ENCODE measurements at places on chromosomes 3 and 15.

DNA sequence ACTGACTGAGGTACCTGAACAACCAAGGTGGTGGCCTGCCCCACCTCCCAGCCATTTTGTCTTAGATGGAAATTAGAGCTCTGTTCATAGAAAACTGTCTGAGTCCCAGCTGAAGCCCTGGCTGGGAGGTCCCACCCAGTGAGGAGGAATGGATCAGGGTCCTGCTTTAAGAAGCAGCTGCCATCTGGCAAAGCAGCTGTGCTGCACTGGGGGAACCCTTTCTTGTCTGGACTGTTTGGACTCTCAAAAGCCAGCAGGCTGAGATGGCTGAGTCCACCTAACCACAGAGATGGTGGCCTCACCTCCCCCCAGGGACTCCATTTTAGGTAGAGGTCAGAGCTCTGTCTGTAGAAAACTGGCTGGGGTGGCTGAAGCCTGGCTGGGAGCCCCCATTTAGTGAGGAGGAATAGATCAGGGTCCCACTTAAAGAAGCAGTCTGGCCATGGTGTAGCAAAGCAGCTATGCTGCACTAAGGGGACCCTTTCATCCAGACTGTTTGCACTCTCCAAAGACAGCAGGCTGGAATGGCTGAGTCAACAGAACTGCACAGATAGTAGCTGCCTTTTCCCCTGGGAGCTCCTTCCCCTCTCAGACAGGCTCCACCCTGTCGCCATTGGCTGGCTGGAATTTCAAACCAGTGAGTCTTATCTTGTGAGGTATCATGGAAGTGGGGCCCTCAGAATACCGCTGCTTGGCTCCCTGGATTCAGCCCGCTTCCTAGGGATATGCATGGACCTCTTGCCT lies 116.9 kb downstream of the EPHA6 start:
- DNase-seq, result no peak

DNA sequence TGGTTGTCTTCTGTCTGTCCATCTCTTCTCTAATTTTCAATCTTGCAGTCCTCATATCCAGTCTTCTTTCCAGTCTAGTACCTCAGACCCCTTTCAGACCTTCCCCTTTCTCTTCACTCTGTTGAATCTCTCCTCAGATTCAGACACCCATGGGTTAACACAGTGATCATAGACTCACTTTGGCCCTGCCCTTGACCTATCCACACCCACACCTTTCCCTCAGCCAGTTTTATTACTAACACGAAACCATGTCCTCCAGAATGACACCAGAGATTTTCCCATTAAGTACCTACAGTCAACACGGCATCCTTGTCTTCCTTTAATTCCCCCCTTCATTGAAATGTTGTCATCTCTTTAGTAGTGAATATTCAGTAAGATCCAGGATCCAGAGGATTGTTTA lies 74.5 kb upstream of the UBE2E2 start:
- no peak for DNase-seq

GRCh38 chr15:73745073-73745472 lies 8.1 kb downstream of the INSYN1 start:
- no peak for DNase-seq

- DNase-seq, result no peak
Observed at GRCh38 chr3:193589616-193590015, 3.4 kb upstream of the OPA1 start.

DNA sequence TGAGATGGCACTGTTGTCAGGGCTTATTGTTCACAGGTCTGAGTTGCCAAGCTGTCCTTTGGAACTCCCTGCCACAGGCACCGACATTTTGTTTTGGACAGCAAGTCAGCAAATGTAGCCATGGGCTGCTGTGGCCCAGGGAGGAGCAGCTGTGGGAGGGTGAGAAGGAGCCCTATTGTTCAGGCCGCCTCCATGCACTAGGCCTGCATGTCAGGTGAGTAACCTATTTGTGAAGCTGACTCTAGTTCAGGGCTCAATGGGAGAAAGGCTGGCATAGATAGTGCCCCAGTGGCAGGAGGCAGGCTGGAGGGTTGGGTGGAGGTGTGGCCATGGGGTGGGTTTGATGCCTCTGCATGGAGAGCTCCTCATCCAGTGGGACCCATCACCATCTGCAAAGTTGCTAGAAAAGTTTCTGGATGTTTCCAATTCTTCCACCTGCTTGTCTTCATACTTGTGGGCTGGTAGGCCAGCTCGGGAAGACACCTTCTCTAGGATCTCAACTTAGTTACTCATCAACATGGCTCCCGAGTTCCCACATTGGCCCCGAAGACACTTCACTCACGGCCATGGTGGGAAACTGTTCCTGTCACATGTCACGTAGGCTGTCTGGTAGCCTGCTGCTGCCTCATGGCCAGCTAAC lies 19.5 kb downstream of the AMOTL2 start:
- no peak for DNase-seq

GRCh38 chr3:69297501-69297900 lies 88.4 kb downstream of the FRMD4B start:
- no peak for DNase-seq

- no peak for DNase-seq
Observed at GRCh38 chr15:67085237-67085817, 19.9 kb downstream of the SMAD3 start.

- no peak for DNase-seq
Observed at GRCh38 chr15:63288342-63288741, 10.9 kb downstream of the APH1B start.

DNA sequence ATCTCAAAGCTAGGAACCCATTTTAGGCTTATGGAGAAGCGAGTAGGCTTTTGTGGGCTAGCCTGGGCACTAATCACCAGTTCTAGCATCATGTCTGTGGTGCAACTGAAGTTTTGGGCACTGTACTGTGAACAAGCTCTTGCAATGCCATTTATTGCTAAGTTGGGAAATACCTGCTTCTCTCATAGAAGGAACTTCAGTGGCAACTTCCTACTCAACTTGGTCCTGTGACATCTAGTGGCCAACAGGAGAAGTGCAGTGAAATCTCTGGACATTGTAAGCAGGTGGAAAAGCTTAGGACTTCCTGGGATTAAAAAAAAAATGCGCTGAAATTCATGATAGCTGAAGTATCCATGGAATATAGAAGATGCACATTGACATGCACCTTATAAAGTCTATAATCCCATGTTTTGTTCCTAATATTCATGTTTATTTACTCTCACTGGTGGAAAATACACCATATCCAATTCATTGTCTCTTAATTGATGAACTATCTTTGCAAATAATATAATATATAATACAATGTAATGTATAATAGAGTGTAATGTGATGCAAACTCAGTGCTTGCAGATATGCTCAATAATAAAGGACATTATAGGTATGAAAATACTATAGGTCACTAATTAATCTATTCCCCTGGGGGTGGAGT lies 6.5 kb upstream of the ALDH1A3 start:
- DNase-seq, result no peak

DNA sequence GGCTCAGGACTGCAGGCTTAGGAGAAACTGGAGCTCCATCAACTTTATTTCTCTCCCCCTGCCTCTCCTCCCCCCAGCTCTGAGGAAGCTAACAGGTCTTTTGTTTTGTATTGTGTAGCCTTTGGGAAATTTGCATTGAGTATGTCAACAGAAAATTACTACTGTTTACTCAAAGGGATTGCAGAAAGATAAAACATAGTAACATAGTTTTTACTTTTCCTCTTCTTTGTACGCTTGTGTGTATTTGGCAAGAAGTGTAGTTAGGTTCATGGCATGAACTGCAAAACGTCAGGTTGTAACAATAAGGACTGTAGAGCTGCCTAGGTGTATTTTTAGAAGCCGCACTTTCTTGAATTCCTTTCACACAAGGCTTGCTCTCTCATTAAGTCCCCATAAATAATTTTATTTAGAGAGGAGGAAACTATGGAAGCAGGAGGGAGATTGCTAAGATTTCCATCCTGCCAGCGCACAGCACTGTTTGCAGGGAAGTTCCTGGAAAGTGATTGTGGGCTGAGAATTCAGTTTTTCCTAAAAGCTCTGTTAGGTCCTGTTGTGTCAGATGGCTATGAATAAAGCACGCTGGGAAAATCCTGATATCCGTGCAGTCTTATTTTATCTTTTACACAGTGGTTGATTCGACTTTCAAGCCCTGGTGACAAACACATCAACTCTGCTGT lies 21.1 kb upstream of the SATB1 start:
- DNase-seq, result no peak

DNA sequence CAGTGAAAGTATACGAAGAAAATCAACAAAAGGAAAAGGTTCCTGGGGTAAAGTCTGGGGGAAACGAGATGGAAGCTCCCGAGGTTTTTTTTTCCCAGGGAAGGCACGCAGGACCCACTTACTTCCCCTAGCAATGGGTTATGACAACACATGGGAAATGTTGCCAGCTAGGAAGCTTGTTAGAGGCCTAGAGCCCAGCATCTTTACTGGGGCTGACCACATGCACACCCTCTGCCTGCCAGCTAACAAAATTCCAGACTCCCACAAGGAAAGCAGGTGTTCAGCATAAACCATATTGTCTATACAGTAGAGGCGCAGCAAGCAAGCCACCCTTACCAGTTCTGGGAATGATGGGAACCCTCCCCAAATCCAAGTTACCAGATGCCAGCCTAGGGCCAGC lies 258.8 kb upstream of the NR2E3 start:
- no peak for DNase-seq

GRCh38 chr3:123667784-123668183 lies 82.9 kb upstream of the HACD2 start:
- DNase-seq, result no peak

- no peak for DNase-seq
Observed at GRCh38 chr3:49148159-49148558, 15.3 kb upstream of the LAMB2 start.

- no peak for DNase-seq
Observed at GRCh38 chr15:72146934-72147333, 28.7 kb downstream of the SENP8 start.

- no peak for DNase-seq
Observed at GRCh38 chr15:70792171-70792573, 28.8 kb upstream of the UACA start.

GRCh38 chr3:72694398-72694797 lies 153.8 kb downstream of the SHQ1 start:
- DNase-seq, result no peak

- DNase-seq, result no peak
Observed at GRCh38 chr3:126029241-126029640, 54.7 kb downstream of the SLC41A3 start.

DNA sequence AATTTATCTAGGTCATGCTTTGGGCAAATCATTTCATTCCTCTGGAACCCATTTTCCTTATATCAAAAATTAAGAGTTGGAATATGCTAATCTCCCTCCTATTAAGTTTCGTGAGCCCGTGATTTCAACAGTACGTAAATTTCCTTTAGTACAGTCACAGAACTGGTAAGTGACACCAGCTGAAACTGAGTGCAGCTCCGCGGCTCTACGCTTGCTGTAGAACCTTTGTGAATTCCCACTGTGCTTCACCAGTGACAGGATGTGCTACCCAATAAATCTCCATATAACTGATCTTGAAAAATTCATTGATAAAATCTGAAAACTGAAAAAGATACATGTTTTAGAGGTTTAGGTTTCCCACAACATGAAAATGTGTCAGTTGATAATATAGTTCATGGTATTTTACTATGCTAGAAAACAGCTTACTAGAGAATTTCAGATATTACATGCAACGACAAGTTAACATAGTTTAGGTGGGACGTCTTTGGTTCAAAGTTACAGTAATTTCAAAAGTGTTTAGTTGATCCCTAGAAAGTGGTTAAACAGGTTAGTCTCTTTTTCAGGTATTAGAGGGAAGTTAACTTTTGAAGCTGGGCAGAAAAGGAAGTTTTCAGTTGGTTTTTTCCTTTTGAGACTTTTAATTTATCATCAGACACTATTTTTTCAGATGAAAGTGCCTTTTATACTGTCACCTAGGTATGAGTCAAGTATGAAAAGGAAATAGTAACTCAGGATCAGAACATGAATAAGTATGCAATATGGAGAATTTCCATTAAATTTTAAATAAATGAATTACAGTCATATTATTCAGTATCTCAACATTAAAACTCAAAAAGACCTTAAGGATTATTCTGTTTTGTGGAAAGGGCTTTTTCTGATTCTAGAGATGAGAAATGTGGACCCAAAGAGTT lies 57.0 kb downstream of the PPARG start:
- no peak for DNase-seq

DNA sequence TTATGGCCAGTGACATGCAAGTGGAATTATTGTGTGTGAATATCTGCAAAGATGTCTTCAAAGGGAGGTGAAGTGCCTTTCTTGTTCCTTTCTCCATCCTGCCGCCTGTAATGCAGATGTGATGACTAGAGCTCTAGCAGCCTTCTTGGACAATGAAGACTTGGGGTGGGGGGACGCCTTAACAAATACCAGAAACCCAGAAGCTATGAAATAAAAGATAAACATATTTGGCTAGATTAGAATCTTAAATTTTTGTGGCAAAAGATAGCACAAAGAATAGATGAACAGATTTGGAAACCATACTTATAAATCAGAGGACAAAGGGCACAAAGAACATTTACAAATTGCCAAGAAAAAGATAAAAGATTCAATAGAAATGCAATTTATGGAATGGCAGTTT lies 56.1 kb downstream of the AMOTL2 start:
- DNase-seq, result no peak

GRCh38 chr15:63553388-63553791 lies 43.8 kb upstream of the FBXL22 start:
- no peak for DNase-seq

- no peak for DNase-seq
Observed at GRCh38 chr3:69205385-69205784, 83.0 kb upstream of the LMOD3 start.

DNA sequence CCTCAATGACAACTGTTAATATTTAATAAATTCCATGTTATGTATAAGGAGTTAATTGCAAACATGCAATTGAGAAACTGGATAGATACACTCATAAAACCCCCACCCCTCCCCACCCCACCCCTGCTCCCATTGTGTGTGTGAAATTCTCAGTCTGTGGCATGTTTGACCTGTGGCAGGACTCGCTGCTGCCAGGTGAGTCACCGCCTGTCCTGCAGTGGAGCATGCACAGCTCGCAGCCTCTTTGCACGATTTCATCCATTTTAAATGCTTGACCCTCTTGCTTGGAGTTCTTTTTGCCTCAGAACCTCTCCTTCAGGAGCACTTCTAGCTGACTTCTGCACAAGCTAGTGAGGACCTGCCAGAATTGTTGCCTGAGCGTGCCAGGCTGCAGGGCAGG lies 5.3 kb upstream of the APEH start:
- DNase-seq, result no peak

DNA sequence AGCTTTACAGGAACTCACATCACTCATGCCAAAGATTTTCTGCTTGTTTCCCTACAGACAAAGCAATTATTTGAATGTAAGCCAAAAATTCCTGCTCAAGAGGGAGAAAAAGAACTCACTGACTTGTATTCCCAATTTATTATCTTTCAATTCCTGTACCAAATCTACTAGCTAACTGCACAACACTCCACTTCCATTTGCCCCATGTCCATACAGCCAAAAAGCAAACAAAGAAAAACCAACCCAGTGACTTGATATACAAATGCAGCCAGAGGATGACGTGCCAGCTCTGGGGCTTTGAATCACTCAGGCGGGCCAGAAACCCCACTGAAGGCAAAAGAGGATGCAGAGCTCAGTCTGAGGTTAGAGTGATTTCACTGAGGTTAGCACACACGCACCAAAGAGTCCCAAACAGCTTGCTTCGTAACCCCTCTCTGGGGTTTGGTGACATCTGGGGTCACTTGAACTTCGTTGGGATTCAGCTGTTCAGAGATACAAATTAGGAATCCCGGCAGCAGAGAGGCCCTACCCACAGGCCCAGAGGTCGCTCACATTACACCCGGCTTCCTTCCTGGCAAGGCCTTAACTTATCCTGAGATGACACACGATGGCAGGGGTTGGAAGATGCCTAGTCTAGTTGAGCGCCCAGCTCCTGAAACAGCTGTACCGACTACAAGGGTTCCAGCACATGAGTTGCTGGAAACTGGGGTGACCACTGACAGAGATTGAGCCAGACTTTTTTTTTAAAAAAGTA lies 1.6 kb downstream of the RFTN1 start:
- DNase-seq, result peak; percentile 54

GRCh38 chr3:114582929-114583328 lies 289.1 kb downstream of the TIGIT start:
- no peak for DNase-seq

Measured in stimulated activated CD4-positive, alpha-beta T cell treated with anti-CD3 and anti-CD28 coated beads, TNF-alpha, amount 100 ng/mL, for 1 hour (primary cell).